GOT3 (cell line): ENCODE measurements at places on chromosomes 5 and 9.

- no peak for DNase-seq
Observed at GRCh38 chr9:24051587-24051986, 225.5 kb upstream of the ELAVL2 start.

DNA sequence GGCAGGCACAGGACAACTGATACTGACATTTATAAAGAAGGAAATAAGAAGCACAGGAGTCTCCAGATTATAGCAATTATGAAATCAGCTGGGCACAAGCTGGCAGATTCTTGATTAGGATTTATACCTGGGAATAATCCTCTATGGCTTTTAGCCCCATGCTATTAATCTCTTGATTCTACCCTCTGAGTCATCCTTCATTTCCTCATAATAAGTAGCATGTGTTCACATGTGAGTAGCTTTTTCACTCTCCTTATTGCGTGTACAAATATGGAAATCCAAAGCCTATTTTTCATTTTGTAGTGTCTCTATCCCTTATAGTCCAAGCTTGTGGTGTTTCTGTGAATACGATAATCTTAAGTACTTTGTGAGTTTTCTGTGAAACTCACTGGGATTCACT is 185.0 kb upstream of the PRLR start:
- DNase-seq, result no peak

DNA sequence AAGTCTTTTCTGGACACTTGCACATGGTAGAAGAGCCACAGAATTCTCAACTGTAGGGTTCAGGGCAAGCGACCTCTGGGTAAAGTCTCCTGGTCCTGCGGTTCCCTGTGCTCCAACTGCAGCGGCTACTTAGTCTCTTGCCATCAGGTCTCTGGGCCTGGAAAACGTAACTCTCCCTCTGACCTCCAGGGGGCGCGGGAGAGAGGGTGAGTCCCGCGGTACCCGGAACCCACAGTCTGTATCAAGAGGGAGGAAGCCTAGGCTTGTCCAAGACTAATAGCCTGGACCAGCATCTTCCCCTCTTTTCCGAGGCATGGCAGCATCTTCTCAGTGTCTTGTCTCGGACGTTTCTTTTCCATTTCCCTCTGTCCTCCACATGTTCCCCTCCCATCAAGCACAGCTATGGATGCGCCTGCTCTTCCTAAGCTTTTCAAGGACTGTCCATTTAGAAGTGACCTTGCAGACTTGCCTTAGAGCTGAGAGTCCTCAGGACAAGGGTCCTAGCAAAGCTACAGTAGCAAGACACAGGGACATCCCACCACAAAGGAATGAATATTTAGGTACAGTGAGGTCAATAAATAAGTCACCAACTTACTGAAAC is 59.3 kb downstream of the FSTL4 start:
- DNase-seq, result no peak

DNA sequence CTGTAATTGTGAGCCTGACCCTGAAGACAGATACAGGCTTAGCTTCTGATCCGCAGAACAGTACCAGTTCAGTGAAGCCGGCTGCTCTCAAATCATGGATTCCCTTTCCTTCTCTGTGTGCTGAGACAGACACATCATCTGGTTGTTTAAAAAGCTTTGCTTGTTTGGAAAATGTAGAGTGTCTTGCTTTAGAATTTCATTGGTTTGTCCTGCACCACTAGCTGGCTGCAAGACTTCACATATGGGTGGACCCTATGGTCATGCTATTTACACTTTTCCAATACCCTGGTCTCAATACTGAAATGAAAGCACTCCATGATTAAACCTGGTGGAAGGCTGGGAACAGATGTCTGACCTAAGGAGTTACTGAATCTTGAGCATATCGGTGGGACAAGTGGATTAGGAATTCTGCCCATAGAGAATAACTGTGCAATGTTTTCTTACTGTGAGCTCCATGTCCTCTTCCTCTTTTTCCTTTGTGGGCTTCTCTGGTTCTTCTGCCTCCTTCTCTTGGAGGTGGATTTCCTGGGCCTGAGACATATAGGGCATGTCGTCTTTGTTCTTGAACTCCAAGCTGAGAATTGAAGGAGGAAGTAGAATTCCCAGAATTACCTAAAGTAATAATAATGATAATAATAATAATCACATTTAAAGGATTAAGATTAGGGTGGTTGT is 201.1 kb upstream of the KLF9 start:
- DNase-seq, result no peak

DNA sequence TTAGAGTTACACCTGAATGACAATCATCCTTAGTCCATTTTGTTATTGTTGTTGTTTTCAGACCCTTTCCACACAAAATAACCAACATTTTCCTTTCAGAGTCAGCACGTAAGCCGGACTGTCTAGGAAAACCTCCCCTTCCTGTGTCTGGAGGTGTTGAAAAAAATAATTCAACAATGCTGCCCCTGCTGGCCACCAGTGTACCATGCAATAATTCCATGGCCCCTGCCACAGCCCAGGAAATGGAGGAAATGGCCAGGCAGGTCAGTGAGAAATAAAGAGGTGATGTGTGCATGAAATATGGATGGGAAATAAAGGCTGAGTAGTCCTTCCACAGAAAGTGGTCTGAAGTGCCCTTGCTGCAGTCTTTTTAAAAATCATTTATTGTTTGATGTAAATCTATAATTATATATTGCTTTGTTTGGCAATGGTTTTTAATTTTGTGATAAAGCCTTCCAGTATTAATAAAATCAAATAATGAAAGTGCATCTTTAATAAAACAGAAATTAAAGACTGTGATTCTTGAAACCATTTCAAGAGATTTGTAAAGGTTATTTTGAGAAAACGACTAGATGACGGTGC is 152.8 kb upstream of the PAPPA start:
- no peak for DNase-seq

- DNase-seq, result no peak
Observed at GRCh38 chr9:70218767-70219166, 40.0 kb upstream of the SMC5 start.

GRCh38 chr9:6973089-6973488 is 215.3 kb downstream of the KDM4C start:
- DNase-seq, result no peak

GRCh38 chr9:70880535-70880934 is 240.9 kb downstream of the TRPM3 start:
- no peak for DNase-seq

DNA sequence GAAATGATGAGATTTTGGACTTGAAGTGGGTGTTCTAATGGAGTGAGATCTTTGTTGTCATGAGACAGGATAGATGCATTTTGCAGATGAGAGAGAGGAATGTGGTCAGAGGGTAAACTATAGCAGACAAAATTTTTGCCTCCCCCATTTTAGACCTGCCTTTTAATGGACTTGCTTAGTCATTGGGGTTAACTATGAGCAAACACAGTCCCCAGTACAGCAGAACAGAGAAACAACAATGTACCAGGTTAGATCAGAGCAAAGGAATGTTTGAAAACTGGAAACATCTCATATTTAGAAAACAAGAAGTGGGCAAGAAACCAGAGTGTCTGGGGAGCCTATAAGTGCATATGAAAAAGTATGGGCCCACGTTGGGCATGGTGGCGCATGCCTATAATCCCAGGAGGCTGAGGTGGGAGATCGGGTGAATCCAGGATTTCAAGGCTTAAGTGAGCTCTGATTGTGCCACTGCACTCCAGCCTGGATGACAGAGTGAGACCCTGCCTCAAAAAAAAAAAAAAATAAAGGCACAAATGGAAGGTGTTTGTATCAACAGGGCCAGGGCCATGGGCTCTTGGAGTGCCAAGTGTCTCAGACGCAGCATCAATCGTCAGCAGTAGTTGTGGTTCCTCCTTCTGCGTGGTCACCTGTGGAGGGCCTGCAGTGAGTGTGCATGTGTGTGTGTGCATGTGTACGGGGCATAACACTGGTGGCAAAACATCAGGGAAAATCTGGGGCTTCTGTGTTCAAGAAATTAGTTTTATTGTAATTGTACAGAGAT is 214.4 kb upstream of the S1PR3 start:
- DNase-seq, result no peak

DNA sequence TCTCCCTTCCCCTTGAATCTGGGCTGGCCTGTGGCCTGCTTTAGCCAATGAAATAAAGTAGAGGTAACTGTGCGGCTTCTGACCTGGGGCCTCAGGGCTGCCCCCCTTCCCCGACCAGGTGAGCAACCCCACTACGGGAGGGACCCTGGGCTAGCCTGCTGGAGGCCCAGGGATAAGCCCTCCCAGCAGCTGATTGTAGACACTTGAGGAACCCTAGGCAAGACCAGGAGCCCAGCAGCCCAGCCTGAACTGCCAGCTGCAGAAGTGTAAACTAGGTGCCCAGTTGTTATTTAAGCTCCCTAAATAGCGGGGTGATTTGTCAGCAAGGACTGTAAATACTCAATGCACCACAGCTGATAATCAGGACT is 41.3 kb downstream of the RAPGEF1 start:
- DNase-seq, result no peak

DNA sequence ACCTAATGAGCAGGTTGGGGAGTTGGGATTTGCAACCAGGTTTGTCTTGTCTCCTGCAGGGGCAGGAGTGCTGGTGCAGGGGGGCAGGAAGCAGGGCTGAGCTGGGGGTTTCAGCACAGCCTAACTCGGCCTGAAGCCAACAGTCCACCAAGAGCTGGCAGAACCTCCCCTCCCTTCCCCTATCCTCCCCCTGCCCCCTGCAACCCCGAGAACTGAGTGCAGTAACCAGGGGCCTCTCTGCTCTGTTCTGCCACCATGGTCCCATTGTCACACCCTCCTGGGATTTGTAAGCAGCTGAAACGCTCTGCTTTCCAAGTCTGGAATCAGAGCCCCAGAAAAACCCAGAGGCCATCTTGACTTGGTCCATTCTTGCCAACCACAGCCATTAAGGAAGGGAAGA is 72.9 kb downstream of the ARHGEF37 start:
- no peak for DNase-seq

DNA sequence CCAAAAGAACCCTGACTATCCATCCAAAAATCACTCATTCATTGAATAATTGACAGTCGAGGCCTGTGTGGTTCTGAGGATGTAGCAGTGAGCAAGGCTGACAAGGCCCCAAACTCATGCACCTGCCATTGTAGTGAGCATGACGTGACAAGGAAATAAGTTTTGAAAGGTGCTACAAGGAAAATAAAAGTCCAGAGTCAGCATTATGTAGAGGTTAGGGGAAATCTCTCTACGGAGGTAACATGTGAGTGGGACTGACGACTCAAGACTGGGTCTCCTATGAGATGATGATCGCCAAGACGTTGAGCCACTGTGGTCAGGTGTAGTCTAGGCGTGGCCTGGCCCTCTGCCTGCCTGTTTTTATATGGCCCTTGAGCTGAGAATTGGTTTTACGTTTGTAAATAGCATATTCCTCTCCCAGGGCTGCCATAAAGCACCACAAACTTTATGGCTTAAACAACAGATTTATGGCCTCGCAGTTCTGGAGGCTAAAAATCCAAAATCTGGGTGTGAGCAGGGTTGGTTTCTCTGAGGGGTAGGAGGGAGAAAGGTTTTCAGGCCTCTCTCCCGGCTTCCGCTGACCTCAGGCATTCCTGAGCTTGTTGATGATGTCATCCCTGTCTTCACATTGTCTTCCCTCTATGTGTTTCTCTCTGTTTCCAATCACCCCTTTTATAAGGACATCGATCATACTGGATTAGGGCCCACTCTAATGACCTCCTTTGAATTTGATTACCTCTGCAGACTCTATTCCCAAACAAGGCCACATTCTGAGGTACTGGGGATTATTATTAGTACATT is 206.4 kb upstream of the EGFLAM start:
- no peak for DNase-seq

GRCh38 chr5:1108865-1109174 is 3.0 kb downstream of the SLC12A7 start:
- DNase-seq, result no peak
